ENCODE measurements at places on chromosomes 13 and 19. TPM values are rescaled to one million over a fixed set of nuclear protein-coding genes. Genes with fewer than 3 reads are reported as not detected.

DNA sequence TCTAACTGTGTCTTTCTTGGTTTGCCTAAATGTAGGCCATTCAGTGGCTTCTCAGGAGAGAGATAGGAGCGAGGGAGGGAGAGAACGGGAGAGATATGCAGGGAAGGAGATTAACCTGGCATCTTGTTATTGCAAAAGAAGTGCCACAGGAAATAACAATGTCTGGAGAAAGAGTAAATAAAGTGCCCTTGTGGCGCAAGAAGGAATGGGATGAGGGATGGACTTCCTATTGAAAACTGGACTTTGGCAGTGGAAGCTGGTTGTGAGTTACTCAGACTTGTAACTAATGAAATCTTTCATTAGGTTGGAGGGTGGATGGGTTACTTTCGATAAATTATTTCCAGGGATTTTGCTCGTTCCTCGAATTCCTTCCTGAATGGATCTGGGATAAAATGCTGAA, 136.1 kb downstream of the LACC1 start:
- no peaks in the 10 kb centered on the region for H3K36me3 ChIP-seq
- H3K27me3 ChIP-seq, result no peaks in the 10 kb centered on the region
- H3K27ac ChIP-seq, result no peak overlapping the region
- H3K4me3 ChIP-seq, result no peak overlapping the region

Gene RETN
- not detected for total RNA-seq

DNA sequence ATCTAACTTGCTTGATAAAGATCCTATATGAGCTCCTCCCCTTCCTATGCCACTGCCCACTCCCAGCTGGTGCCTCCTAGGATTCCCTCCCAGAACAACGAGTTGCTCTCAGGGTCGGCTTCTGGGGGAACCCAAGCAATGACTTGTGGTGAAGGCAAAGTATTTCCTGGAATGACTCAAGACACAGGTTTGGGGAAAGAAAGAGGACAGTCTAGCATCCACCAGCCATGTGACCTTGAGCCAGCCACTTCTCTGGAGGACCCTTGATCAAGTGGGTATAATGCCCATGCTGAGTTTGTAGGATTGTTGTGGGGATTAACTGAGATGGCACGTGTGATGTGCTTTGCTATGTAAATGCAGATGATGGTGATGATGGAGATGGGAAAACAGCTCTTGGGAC, 33.0 kb downstream of the MBD3L2B start:
- no peaks in the 10 kb centered on the region for H3K4me1 ChIP-seq
- no peak overlapping the region for H3K4me3 ChIP-seq
- no peaks in the 10 kb centered on the region for H3K36me3 ChIP-seq

Gene FGF22
- not detected for total RNA-seq

Gene TEX101
- total RNA-seq, result not detected

- DNase-seq, result peak; percentile 83
- peak overlapping the region; percentile 72 for H3K4me3 ChIP-seq
- H3K4me1 ChIP-seq, result peaks cover 24% of the 10 kb centered on the region
These were observed 192.6 kb downstream of the KATNAL1 start for GRCh38 chr13:30114571-30115256.

DNA sequence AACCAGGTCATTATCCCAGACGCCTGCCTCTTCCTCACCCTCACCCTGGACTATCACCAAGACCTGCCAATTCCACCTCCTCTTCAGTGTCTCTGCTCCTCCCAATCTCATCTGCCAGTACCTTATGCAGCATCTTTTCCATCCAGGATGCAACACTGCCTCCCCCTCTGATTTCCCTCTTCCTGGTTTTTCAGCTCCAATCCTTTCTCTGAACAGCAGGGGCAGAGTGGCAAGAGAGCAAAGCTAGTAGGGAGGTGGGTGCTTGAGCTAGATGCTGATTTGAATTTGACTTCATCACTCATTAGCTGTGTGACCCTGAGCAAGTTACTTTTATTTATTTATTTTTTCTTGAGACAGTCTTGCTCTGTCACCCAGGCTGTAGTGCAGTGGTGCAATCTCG, 25.6 kb upstream of the CABP5 start:
- no peaks in the 10 kb centered on the region for H3K4me1 ChIP-seq
- H3K27me3 ChIP-seq, result peaks cover 26% of the 10 kb centered on the region

- no peak overlapping the region for H3K4me3 ChIP-seq
- H3K4me1 ChIP-seq, result no peaks in the 10 kb centered on the region
These were observed 4.9 kb downstream of the LMO7 start for GRCh38 chr13:75641026-75641425.

Gene SGTA
- total RNA-seq, result 66.6 TPM

GRCh38 chr19:45382426-45382825, 12.1 kb upstream of the ERCC2 start:
- no peak overlapping the region for H3K27ac ChIP-seq
- H3K27me3 ChIP-seq, result no peaks in the 10 kb centered on the region
- peaks cover 5% of the 10 kb centered on the region for H3K4me1 ChIP-seq
- DNase-seq, result no peak

DNA sequence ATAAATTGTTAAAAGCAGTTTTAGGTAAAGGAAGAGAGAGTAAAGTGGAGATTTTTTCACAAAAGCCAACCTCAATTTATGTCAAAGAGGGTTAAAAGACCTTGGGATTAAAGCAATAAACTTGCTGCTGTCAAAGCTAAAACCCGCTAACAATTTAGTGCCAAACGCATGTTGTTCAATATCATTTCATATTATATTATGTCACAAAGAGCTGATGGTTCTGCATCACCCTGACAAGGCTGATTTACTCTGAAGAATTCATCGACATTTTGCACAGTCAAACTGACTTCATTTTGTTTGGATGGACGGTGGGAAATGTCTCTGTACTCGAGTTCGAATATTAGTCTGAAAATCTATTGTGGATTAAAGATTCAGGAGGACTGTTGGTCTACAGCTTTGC, 315.8 kb upstream of the TSHZ3 start:
- H3K4me3 ChIP-seq, result no peak overlapping the region
- H3K4me1 ChIP-seq, result no peaks in the 10 kb centered on the region

DNA sequence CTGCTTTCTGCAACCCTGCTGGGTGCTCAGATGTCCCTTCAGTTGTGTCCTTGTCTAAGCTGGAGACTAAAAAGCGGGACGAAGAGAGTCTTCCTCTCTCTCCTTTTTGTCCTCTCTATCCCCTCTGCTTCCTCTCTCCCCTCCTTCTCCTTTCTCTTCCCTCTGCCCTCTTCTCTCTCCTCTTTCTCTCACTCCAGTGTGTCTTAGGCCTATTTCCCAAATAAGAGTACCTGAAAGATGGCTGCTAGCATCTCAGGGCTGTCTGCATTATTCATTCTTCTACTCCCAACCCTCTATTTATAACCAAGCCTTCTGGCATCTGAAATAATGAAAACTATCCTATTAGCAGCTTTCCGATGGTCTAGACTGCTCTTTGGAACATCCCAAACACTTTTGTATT, 729.8 kb downstream of the UQCRFS1 start:
- no peaks in the 10 kb centered on the region for H3K36me3 ChIP-seq
- no peak for DNase-seq
- no peaks in the 10 kb centered on the region for H3K27me3 ChIP-seq

Gene ANO8
- total RNA-seq, result 14.5 TPM

DNA sequence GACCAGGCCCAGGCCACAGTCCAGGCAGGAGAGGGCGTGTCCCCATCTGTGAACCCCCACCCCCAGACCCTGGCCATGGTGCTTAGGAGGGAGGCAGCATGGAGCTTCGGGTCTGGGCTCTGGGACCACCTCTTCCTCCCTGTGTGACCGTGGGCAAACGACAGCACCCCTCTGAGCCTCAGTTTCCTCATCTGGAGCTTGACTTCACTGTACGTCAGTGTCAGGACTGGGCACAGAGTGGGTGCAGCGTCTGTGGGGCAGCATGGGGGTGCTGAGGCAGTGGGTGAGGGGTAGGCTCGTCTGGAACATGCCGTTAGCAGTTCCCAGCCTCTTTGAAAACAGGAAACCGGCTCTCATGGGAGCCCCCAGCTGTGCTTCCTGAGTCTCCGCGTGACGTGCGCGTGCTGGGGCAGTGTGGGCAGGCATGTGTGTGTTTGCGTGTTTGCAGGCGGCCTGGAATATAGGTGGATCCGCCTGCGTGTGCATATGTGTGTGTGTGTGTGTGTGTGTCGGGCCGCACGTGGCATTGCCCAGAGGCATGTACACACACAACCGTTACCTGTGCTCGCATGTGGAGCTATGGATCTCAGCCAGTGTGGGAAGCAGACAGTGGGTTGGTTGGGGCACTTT, 15.8 kb downstream of the ARRDC2 start:
- DNase-seq, result no peak
- H3K27me3 ChIP-seq, result no peaks in the 10 kb centered on the region
- H3K27ac ChIP-seq, result no peak overlapping the region
- H3K4me3 ChIP-seq, result no peak overlapping the region
- peaks cover 8% of the 10 kb centered on the region for H3K36me3 ChIP-seq

GRCh38 chr13:67063036-67063435, 167.1 kb downstream of the PCDH9 start:
- no peak overlapping the region for H3K4me3 ChIP-seq
- DNase-seq, result no peak
- no peak overlapping the region for H3K27ac ChIP-seq
- H3K4me1 ChIP-seq, result peaks cover 4% of the 10 kb centered on the region
- H3K36me3 ChIP-seq, result no peaks in the 10 kb centered on the region

DNA sequence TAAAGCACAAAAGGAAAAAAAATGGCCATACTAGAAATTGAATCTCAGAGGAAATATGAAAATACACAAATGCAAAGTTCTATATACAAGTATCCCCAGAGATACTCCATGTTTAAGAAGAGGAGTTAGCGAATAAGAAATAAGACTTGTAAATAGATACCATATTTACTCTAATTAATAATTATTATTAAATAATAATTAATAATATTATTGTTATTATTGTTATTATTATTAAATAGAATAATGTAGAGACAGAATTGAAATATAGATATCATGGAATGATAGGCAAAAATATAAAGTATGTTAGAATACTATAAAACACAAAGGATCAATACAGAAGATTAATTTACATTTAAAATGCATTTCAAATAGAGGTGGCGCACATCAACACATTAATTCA, 1047.5 kb upstream of the MIR17HG start:
- H3K4me1 ChIP-seq, result peaks cover 5% of the 10 kb centered on the region
- no peaks in the 10 kb centered on the region for H3K27me3 ChIP-seq
- no peak for DNase-seq
- H3K27ac ChIP-seq, result peak overlapping the region; percentile 31
- H3K4me3 ChIP-seq, result no peak overlapping the region

GRCh38 chr19:2978772-2979171, 1.4 kb downstream of the TLE6 start:
- no peak overlapping the region for H3K27ac ChIP-seq
- H3K4me1 ChIP-seq, result peaks cover 37% of the 10 kb centered on the region
- peak; percentile 25 for DNase-seq
- H3K27me3 ChIP-seq, result no peaks in the 10 kb centered on the region
- H3K4me3 ChIP-seq, result no peak overlapping the region
- H3K36me3 ChIP-seq, result no peaks in the 10 kb centered on the region

Gene ELSPBP1
- not detected for total RNA-seq

GRCh38 chr13:77480066-77480465, 55.4 kb upstream of the SCEL start:
- no peaks in the 10 kb centered on the region for H3K36me3 ChIP-seq
- H3K27me3 ChIP-seq, result peaks cover 25% of the 10 kb centered on the region
- peaks cover 5% of the 10 kb centered on the region for H3K4me1 ChIP-seq
- no peak for DNase-seq
- no peak overlapping the region for H3K27ac ChIP-seq

DNA sequence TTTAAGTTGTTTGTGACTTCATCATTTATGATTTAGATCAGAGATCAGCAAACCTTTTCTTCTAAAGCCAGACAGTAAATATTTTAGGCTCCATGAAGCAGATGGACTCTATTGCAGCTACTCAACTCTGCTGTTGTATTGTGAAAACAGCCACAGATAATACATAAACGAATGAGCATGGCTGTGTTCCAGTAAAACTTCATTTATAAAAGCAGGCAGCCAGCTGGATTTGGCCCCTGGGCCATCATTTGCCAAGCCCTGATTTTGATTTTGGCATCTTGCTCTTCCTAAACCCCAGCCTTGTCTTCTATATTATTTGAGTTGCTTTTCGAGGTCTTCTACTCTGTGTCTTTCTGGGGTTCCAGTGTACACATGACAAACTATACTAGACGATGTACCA, 41.3 kb downstream of the RNASEH2B start:
- H3K36me3 ChIP-seq, result peaks cover 28% of the 10 kb centered on the region
- no peak overlapping the region for H3K27ac ChIP-seq
- no peak for DNase-seq
- no peak overlapping the region for H3K4me3 ChIP-seq
- H3K4me1 ChIP-seq, result no peaks in the 10 kb centered on the region

Gene ADAMTSL5
- total RNA-seq, result 13.7 TPM

GRCh38 chr19:50741179-50741933, 18.2 kb downstream of the CLEC11A start:
- H3K4me1 ChIP-seq, result no peaks in the 10 kb centered on the region
- peaks cover 25% of the 10 kb centered on the region for H3K27me3 ChIP-seq
- no peak overlapping the region for H3K4me3 ChIP-seq
- no peak for DNase-seq

DNA sequence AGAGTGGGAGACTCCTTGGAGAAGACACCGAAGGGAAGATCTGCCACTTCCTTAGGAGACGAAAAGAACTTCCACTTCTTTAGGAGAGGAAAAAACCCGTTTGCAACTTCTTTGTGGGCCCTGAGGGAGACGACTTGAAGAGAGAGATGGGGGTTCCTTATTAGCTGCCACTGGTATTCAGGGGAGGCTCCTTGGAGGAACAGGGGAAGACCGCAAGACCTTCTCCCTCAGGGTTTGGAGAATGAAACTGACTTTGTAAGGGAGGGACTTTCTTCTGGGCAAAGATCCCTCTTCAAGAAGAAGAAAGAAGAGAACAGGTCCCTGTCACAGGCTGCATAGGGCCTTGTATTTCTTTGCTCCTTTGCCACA, 416 bp downstream of the BCKDHA start:
- peaks cover 25% of the 10 kb centered on the region for H3K4me1 ChIP-seq
- no peak for DNase-seq
- no peaks in the 10 kb centered on the region for H3K27me3 ChIP-seq
- peak overlapping the region; percentile 99 for H3K27ac ChIP-seq

Gene CCL25
- total RNA-seq, result not detected

Gene CAPN12
- not detected for total RNA-seq

- no peaks in the 10 kb centered on the region for H3K27me3 ChIP-seq
- H3K27ac ChIP-seq, result no peak within 1 kb of the TSS
- no peak for DNase-seq
- no peaks in the 10 kb centered on the region for H3K36me3 ChIP-seq
- H3K4me1 ChIP-seq, result no peaks in the 10 kb centered on the region
These were observed at the start of gene ZNF69 for GRCh38 chr19:11887611-11888531. Gene ZNF69, plus strand, starts transcription at chr19:11887782. Its CDS starts 142 bp downstream, at chr19:11887924.

Gene SELENOV
- not detected for total RNA-seq

Gene C5AR1
- 4.7 TPM for total RNA-seq

DNA sequence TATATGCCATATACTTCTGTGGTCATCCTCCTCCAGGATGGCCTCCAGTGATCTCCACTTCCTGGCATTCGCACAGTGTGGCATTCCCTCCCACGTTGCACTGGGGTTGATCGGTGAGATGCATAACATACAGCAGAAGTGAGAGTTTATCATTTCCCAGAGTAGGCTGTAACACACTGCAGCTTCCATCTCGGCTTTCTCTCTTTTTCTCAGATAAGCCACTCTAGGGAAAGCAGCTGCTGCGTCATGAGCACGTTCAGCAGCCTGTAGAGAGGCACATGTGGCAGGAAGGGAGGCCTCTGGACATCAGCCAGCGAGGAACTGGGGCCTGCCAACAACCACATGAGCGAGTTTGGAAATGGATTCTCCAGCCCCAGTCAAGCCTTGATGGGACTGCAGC, 807.1 kb downstream of the DIAPH3 start:
- H3K4me3 ChIP-seq, result no peak overlapping the region
- H3K4me1 ChIP-seq, result no peaks in the 10 kb centered on the region
- no peak overlapping the region for H3K27ac ChIP-seq
- DNase-seq, result peak; percentile 24
- H3K36me3 ChIP-seq, result no peaks in the 10 kb centered on the region

GRCh38 chr13:43933378-43933777, 53.7 kb downstream of the LACC1 start:
- no peak overlapping the region for H3K27ac ChIP-seq
- peaks cover 5% of the 10 kb centered on the region for H3K4me1 ChIP-seq
- H3K4me3 ChIP-seq, result no peak overlapping the region
- no peaks in the 10 kb centered on the region for H3K27me3 ChIP-seq
- no peaks in the 10 kb centered on the region for H3K36me3 ChIP-seq

Gene ADGRE3
- total RNA-seq, result not detected

Data from MCF 10A (cell line).